CD4-positive, alpha-beta T cell treated with Interleukin-21 for 1 hour (primary cell): ENCODE measurements at places on chromosomes 1 and 21.

GRCh38 chr1:217881607-217882332 is 250.6 kb downstream of the SPATA17 start:
- no peak for DNase-seq

DNA sequence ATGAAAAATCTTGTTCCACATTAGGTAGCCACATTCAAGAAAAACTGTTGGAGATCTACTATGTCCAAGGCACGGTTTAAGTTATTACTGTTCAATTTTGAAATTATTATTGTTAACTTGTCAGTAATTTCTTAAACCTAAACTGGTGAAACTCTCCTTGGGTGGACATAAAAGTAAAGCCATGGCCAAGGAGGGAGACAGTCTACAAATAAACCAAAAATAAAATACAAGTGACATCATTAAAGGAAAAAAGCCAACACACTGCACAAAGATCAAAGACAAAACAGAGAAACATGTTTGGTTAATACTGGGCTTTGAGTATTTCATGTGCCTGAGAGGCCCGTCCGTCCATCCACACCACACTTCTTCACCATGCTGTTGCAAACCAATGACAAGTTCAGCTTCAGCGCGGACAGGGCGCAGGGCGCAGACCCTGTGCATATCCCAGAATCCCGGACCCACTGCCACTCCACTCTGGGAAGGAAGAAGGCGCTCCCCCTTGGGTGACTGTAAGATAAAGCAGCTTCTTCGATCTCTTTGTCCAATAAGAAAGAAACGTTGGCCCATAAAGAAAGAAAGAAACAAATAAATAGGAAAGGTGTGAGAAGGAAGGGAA is 918 bp upstream of the RASAL2 start:
- DNase-seq, result no peak

- no peak for DNase-seq
Observed at GRCh38 chr21:38956856-38957571, 151.3 kb downstream of the ETS2 start.

- DNase-seq, result no peak
Observed at GRCh38 chr21:33964706-33965325, 49.2 kb upstream of the ATP5PO start.

DNA sequence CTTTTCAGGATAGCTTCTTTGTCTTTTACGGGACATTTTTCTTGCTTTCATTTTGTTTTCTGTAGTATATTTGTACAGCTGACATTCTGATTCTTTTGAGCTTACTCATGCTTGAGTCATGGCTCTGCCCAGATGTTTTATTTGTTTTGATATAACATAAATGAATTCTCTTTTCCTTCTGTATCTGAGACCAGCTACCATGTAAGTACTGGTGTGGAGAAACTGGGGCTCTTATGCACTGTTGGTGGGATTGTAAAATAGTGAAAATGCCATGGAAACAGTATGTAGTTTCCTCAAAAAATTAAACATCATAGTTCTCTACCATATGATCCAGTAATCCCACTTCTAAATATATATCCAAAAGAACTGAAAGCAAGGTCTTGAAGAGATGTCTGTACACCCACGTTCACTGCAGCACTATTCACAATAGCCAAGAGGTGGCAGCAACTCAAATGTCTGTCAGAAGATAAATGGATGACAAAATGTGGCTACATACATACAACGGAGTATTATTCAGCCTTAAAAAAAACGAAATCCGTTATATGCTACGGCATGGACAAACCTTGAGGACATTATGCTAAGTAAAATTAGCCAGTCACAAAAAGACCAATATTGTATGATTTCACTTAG is 61.4 kb downstream of the EIF2B3 start:
- no peak for DNase-seq

- DNase-seq, result peak; percentile 13
Observed at GRCh38 chr21:42681296-42682206, 28.1 kb downstream of the PDE9A start.

DNA sequence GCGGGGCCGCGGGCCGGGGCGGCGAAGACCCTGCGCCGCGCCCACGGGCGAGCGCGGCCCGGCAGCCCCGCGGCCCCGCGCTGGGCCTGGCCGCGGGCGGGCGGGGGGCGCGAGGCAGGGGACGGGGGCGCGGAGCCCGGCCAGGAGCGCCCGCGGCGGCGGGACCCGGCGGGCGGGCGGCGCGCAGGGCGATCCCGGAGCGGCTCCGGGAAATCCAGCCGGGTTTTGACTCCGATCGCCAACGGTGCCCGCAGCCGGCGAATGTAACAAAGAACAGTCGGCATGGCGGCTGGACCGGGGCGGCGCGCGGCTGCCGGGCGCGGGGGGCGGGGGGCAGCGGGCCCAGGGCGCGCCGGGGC is 334 bp downstream of the PRDM15 start:
- DNase-seq, result peak; percentile 86

GRCh38 chr1:147635342-147635741 is 35.0 kb downstream of the ACP6 start:
- DNase-seq, result peak; percentile 11

- DNase-seq, result no peak
Observed at GRCh38 chr1:56190806-56191365, 388.5 kb downstream of the PLPP3 start.

DNA sequence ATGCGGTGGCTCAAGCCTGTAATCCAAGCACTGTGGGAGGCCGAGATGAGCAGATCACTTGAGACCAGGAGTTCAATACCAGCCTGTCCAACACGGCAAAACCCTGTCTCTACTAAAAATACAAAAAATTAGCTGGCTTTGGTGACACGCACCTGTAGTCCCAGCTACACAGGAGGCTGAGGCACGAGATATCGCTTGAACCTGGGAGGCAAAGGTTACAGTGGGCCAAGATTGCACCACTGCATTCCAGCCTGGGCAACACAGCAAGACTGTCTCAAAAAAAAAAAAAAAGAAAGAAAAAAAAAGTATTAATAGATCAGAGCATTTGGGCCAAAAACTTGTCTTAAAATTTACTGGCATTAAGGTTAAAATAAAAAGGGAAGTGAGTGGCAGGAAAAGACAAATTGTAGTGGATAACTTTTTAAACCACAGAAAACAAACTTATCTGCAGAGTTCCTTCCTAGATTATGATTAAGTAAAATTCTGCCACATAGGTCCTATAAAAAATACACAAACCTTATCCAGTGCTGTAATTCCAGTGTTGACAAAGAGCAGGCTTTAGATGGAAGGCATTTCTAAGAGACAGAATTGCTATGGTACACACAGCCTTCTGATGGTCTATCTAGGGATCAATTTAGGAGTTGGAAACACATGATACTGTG is 53.3 kb downstream of the EIF4G3 start:
- DNase-seq, result no peak

- DNase-seq, result no peak
Observed at GRCh38 chr1:40792036-40792435, 8.4 kb downstream of the KCNQ4 start.

- DNase-seq, result no peak
Observed at GRCh38 chr1:9167638-9168037, 38.7 kb upstream of the GPR157 start.

- no peak for DNase-seq
Observed at GRCh38 chr21:27192281-27192949, 225.5 kb upstream of the ADAMTS5 start.

DNA sequence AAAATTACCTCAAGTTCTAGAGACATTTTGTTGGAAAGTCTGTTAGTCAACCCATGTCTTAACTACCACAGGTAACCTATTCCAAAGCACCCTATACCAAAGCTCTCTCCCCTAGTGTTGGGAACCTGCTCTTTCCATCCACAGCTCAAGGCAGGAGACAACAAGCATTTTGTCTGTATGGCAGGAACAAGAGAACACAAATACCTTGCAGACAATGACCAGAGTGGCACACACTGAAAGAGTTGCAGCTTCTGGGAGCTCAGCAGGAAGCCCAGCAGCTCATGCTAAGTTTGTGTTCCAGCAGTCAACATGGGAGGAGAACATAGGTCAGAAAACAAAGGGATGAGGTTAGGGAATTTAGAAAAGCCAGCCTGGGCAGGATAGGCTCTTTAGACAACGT is 300.8 kb downstream of the HHIPL2 start:
- DNase-seq, result no peak

DNA sequence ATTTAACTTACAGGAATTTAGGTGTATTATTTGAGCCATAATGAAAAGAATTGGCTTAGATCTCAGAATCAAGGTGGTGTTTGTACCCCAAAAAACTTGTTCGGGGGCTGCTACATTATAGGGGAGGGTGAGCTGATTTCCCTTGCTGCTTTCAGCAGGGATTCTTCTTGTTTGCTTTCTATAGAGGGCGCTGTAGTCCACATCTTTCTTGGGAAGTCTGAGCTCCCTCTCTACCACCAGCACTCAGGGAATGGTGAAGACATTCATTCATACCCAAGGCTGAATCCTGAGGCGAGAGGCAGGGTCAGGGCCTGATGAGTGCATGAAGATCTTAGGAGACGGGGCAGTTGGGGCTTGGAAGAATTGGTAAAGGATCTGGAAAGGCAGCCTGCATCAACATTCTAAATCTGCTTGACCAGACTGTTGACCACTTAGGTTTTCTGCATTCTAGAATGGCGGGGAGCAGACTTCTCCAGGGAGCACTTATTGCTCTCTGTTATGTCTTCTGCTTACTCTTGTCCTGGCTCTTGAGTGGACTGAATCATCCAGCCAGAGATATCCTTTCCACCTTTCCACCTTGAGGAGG is 18.9 kb downstream of the SPATA46 start:
- peak; percentile 12 for DNase-seq

GRCh38 chr21:41663805-41664788 is 102.8 kb downstream of the RIPK4 start:
- peak; percentile 11 for DNase-seq

DNA sequence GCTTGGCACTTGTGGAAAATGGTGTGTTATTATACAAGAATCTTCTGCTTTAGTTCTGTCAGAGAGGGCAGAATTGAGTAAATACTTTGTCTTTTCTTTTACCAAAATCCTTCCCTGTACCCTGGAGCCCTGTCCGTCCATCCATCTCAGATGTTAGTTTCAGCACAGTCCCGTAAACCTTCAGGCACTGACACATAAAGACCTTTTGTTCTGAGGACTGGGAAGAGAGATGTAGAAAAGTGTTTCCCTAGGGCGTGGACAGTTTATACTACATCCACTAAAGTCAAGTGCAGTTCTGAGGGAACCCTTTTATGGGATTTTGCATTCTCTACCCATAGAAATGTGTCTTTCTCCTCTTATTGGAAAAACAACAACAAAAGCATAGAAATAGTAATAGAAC is 162.4 kb downstream of the PDE4B start:
- DNase-seq, result no peak

DNA sequence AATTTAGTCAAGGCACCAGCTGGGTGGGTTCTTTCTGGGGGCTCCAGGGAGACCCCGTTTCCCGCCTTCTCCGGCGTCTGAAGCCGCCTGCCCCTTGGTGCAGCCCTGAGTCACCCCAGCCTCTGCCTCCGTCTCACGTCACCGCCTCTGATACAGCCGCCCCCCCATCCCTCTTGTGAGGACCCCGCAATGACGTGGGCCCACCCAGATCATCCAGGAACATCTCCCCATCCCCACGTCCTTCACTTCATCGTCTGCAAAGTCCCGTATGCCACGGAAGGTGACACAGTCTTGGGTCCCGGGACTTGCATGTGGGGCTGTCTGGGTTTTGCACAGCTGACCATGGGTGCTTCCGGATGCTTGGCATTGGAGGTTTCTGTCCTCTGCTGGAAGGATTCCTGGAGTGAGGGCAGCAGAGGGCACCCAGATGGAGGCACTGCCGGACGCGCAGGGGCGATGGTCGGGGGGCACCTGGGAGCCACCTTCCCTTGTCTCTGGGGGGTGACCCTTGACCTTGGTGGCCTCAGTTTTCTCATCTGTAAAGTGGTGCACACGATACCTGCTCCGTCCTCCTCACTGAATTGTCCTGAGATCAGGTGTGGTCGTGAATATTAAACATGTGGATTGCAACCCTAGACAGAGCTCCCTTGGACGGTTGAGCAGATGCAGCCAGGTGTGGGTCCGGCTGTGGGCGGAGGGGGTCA is 58.8 kb downstream of the PRKCZ start:
- DNase-seq, result no peak

DNA sequence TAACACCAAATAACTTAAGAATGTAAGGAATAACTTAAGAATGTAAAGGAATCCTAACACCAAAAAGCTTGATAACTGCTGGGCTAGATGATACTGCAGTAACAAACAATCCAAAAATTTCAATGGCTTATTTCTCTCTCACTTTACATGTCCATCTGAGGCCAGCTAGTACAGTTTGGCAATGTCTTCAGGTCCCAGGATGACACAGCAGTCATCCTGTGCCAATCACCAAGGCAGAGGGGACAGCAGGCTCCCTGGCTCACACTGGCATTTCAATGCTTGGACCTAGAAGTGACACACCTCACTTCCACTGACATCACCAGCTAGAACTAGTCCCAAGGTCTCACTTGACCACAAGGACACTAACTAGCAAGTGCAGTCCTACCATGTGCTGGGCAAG is 15.3 kb downstream of the DNAJC11 start:
- no peak for DNase-seq

GRCh38 chr1:214370615-214371014 is 89.7 kb downstream of the SMYD2 start:
- DNase-seq, result no peak

DNA sequence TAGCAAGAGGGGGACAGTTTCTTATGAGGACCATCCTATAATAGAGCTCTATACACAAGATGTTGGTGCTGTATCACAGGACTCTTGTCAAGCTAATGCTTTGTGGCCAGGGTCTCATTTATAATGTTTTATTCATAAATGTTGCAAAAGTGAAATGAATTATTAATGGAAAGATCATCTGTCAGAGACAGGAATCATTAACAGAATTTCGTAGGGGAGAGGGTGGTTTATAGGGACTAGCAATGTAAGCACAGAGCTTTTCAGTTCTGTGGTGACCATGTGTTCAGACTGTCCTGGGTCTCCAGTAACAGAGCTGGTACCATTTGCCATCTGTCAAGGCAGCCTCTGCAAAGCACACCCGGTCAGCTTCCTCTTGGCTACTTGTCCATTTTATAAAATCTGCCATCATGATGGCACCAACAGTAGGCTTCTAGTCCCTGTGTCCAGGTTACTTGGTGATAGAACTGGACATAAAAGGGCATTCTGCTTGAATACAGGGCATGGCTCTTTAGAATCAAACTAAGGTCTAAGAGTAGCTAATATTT is 36.2 kb downstream of the LPAR3 start:
- DNase-seq, result no peak

GRCh38 chr1:57551476-57551875 is 127.6 kb upstream of the DAB1 start:
- DNase-seq, result no peak

DNA sequence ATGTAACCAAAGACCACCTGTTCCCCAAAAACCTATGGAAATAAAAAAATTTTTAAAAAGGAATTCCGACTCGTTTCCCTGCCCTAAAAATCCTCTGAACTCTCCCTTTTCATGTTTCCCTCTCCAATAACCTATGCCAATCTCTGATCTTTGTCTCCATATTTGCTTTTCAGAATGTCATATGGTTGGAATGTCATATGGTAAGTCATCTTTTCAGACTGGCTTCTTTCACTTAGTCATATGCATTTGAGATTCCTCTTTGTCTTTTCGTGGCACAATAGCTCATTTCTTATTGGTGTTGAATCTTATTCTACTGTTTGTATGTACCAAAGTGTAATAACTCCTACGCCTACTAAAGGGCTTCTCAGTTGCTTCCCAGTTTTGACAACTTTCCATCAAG is 117.5 kb downstream of the BACH1 start:
- DNase-seq, result no peak
